ENCODE measurements at places on chromosomes 4 and X.

DNA sequence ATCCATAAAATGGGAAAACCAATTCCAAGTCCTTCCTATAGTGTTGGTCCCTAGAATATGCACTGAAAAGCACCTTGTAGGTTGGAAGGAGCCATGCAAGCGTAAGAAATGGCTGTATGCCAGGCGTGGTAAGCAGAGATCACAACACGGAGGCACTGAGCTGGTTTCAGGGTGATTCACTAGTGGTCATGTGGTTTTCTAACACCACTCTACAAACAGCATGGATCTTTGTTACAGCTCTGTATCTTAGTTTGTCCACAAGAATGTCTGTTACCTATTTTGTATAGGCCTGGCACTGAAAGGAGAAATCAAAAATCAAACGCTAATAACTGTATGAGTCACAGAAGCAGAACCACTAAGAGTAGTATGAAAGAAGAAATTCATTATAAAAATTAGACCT, 71.9 kb downstream of the MAGEB17 start:
- no peak for DNase-seq

DNA sequence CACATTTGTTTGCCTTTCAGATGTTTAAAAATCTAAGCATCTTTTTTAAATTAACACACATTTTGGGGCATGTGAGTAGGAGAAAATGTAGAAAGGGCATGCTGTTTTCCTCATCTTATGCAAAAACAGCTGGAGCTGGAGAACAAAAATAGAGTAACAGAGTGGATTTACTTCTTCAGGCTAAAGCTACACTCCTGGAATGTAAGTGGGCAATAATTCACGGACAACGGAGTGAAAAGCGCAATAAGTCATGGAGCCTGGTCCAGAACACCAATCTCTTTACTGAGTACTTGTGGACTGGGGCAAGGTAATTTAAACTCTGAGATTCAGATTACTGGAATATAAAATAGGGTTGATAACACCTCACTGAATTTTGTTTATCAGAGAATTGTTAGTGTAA, 1018.8 kb upstream of the HS3ST1 start:
- DNase-seq: no peak

- DNase-seq: peak; percentile 0
Observed at GRCh38 chrX:135185795-135186443, 14.7 kb upstream of the CT55 start.

DNA sequence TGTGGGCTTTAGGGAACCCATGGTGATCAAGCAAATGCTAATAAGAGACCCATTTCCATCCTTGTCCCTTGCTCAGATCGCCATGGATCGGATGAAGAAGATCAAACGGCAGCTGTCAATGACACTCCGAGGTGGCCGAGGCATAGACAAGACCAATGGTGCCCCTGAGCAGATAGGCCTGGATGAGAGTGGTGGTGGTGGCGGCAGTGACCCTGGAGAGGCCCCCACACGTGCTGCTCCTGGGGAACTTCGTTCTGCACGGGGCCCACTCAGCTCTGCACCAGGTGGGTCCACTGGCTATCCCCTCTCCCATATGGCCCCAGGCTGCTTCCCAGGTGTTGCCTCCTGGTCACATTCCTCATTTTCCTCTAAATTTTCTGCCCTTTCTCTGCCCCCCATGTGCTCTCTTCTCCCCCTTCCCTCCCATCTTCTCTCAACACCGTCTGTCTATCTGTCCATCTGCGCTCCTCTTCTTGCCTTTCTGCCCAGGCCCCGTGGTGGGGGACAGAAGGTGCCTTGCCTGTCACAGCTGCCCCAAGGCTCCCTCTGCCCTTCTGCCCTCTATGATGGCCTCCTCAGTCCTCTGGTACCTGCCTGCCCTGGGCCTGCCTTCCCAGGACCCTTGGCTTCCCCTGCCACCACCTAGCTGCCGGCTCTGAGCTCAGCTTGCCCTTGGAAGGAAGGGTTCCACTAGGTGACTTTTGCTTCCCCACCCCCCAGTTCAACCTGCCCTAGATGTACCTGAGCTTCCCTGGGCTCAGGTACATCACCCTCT, 5.2 kb downstream of the CDK16 start:
- DNase-seq: no peak

- no peak for DNase-seq
Observed at GRCh38 chrX:22818061-22818460, 181.7 kb upstream of the DDX53 start.

DNA sequence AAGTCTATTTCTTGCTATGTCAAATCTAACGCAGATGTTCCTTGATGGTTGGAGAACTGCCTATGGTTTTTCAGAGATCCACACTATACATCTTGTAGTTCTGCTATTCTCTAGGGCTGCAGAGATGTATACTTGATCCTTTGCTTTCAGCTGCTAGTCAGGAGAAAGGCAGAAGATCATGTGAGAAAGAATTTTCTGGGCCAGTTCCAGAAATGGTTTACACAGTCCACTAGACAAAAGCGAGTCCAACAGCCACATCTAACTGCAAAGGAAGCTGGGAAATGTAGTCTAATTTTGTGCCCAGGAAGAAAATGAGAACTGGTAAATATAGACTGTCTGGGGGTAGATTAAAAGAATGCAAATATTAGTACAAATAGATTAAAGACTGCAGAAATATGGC, 394.3 kb upstream of the SLIT2 start:
- no peak for DNase-seq

DNA sequence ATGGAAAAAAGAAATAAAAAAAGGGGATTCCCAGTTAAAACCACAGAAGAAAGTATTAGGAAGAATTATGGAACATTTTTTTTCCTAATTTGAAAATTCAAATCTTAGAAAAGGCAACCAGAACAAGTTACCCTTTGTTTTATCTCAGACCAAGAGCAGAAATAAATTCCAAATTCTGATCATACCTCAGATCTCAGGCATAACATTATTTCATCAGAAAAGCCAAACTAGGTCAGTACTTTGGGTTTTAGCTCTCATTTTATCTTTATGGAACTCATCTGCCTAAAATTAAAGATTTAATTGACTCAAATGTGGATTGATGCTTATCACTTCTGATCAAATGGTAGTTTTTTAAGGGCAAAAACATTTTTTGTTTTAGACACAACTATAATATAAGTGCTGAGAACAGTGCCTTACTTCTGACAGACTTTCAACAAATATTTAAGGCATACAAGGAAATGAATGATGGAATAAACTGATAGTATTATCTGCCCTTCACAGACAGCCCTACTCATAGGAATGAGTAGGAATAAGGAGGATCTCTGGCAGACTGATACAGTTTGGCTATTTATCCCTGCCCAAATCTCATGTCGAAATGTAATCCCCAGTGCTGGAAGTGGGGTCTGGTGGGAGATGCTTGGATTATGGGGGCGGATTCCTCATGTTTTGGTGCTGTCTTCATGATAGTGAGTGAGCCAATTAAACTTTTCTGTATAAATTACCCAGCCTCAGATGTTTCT, 245.3 kb upstream of the PITX2 start:
- no peak for DNase-seq

- DNase-seq: no peak
Observed at GRCh38 chr4:178196751-178197374, 754.6 kb upstream of the AGA start.

DNA sequence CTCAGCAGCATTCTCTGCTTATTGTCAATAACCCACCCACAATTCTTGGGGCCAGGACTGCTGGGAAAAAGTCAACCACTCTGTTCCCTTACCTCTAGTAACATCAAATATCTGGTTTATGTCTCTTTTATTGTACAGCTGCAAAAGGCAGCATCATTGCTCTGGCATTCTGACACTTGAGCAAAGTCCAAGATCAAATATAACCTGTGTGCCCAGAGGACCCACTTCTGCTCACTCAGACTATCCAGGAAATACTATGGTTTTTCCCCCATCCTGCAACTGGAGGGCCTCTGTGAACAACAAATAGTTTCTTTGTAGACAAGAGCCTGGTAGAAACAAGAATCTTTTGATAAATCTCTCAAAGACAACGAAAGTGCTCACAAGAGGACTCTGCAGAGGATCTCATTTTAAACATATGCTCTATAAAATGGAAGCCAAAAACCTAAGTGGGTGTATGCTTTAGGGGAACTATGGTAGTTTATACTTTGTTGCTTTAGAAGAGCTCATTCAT, 154.7 kb downstream of the RAB28 start:
- no peak for DNase-seq

- DNase-seq: no peak
Observed at GRCh38 chrX:120316587-120317283, 5.5 kb upstream of the TMEM255A start.

GRCh38 chr4:147334478-147334877, 146.4 kb upstream of the EDNRA start:
- DNase-seq: no peak

DNA sequence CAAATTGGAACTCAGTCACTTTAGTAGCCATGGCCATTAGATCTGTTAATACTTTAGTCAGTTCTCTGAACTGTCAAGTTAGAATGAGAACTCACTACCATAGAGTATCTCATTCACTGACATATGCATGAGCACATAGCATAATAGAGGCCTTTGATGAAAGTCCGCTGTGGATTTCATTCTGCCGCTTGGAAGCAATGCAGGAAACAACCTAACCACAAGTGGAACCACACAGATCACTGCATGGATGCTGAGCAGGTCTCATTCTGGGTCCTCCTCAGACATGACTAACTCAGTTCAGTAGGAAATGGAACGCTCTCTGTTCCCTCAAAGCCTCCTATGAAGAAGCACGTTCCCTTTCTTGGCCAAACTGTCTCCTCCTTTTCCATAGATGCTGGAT, 1624.8 kb upstream of the TENM3 start:
- no peak for DNase-seq

DNA sequence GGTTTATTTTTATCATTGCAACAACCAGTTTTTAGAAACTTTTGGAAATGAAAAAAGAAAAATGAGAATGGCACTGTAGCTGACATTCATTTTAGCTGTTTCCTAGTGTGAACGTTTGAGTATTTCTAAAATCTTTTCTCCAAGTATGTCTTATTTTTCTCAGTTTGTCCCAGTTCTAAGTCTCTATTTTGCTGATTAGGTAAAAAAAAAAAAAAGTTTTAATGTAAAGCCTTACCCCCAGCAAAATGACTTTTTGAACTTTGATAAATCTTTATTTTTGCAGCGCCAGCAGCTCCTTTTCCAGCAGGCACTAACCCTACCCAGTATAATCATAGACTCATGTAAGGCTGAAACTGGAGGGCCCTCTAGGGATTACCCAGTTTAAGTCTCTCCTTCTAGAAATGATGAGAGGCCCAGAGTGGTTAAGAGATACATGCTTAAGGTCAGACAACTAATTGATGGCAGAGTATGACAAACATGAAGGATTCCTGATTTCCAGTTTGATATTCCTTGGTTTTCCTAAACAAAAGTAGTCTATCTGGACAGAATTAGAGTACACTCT, 84.3 kb upstream of the SLC4A4 start:
- DNase-seq: no peak

DNA sequence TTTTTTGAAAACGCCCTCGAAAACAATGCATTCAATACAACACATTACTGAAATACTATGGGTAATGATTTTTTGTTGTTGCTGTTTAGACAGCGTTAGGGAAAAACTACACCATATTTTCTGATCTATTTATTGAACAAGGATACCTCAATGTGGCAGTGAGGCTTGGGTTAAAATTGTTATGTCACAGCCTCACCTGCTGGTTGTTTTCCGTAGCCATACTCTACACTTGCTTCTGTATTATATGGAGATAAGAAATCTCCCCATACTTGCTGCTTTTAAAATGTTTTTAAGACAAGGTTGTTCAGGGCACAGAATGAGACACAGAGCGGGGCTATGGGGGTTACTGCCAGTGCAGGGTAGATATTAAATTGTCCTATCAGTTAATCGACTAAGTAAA, 221.6 kb upstream of the FTHL17 start:
- DNase-seq: no peak

- no peak for DNase-seq
Observed at GRCh38 chrX:29487714-29488113, 727.6 kb upstream of the MAGEB2 start.

GRCh38 chr4:17670423-17670822, 56.0 kb downstream of the MED28 start:
- no peak for DNase-seq

DNA sequence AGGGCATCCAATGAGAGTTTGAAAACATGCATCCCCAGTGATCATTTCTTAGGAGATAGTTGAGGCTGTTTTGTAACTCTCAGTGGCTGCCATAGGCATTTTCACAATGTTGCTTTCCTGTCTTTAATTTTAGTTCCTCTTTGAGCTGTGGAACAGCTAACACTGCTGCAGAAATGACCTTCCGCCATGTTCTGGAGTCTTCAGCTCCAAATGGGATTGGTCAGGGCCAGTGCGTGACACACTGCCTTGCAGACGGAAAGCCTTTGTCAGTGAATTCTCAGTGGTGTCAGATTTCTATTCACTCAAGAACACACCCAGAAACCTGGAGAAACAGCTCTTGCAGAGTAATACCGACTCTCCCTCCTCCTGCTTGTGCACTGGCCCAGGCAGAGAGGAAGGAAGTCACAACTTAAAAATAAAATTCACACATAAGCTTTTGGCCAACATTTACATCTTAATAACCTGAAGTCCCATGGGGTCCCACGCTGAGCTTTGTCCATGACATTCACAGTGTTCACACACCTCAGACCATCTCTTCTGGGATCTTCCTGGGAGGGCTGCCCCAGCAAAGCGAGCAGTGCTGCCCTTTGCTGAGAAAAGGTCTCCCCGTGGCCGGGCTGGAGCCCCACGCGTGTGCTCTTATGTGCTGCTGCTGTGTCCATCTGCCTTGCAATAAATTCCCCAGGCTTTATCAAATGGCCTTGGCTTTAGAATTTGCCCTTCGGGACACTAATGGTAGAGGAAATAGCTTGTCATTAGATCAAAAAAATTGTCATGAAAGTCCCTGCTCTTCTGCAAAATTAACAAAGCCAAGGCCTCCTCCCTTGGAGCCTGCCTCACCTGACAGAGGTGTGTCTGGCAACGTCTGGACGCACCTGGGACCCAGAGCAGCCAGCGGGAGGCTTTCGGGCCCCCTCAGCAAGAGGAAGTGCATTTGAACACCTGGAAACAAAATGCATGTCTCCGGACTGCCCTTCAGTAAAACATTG, 126.8 kb downstream of the IRF2 start:
- DNase-seq: peak; percentile 97

GRCh38 chr4:175705407-175705806, 106.7 kb downstream of the GPM6A start:
- no peak for DNase-seq

- no peak for DNase-seq
Observed at GRCh38 chr4:79213010-79213409, 112.9 kb downstream of the NAA11 start.

GRCh38 chr4:143699331-143700045, 987 bp downstream of the FREM3 start:
- DNase-seq: no peak

GRCh38 chr4:147596377-147596776, 20.8 kb upstream of the TMEM184C start:
- DNase-seq: no peak

GRCh38 chrX:110310896-110311295, 7.0 kb downstream of the AMMECR1 start:
- DNase-seq: no peak

- DNase-seq: no peak
Observed at GRCh38 chr4:112119353-112119783, 25.9 kb upstream of the FAM241A start.

DNA sequence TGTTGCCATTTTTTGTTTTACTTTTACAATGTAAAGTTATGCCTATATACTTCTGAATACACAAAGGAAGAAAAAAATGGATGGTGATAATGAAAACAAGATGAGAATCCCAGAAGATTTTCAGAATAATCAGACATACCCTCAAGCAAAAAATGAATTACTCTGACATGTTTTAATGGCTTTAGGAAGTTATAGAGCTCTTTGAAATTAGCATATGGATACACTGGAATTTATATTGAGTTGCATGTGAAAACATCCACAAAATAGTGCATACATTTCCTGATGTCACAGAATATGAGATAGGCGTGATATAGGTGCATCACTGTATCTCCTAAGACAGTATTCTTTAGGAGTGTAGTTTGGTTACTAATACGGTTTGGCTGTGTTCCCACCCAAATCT, 351.3 kb downstream of the SLC7A11 start:
- DNase-seq: no peak
